Skeletal muscle cell (primary cell): ENCODE measurements at places on chromosomes 13 and 19.

GRCh38 chr13:91122766-91123165 lies 224.7 kb upstream of the MIR17HG start:
- no peak for DNase-seq

DNA sequence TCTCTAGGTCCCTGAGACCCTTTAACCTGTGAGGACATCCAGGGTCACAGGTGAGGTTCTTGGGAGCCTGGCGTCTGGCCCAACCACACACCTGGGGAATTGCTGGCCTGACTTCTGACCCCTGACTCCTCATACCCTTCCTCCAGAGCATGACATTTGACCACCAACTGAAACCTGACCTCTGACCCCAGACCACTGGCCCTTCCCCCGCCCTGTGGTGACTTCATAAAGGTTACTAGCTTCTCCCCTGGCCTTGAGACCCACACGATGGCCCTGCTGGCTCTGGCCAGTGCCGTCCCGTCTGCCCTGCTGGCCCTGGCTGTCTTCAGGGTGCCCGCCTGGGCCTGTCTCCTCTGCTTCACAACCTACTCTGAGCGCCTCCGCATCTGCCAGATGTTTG lies at the start of gene SPACA6:
Gene SPACA6 (plus strand): TSS at position 71 of the 400 bp plus-strand sequence. CDS start 197 bp downstream, at position 268.
- no peak for DNase-seq

- no peak for DNase-seq
Observed at GRCh38 chr13:21202767-21203531, 26.5 kb downstream of the MRPL57 start.

DNA sequence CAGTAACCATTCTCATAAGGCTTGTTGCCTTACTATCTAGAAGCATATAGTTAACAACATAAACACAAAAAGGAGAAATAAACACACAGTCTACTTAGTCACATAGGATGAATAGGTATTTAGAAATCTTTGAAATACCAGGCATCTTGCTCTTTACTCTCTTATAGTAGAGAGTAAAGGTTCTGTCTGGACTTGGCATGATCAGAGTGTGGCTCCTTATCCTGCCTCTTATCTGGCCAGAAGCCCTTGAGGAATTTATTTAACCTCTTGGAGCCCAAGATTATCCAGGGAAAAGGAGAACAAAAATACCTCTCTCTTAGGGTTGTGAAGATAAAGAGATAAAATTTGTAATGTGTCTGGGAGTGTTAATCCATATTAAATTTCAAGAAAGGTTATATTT lies 100.2 kb upstream of the MBNL2 start:
- no peak for DNase-seq

DNA sequence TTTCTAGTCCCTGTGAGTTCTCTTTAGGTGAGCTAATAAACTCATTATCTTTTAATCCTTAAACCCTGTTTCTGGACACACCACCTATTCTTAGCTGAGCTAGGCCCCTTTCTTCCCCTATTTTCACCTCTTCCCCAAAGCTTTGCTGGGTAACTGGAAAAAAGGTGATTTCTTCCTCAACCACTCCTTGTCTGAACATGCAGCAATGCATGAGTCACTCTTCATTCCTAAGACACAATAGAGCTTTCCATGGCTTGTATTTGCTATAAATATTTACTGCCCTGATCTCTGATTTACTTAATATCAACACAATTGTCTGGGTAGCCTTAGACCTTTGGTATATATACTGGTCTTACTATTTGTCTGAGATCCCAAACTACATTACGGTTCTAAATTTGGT lies 370.9 kb downstream of the KLF5 start:
- no peak for DNase-seq

GRCh38 chr19:5832061-5832460 lies 7.4 kb downstream of the FUT6 start:
- no peak for DNase-seq

DNA sequence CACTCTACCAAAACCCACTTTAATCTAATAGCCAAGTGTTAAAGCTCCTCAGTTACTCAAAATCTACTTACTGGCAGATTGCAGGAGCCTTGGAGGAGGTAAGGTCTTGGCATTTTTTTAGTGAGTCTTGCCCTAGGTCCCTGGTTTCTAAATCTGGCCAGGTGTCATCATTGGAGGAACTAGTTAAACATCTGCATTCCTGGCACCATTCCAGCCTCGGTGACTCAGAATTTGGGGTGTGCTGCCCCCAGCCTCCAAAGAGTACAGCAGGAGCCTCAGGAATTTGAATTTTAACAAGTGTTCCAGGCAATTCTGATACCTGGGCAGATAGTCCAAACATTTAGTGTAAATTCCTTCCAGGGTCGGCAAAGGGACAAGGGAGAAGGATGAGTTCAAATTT lies 37.4 kb downstream of the KLF5 start:
- no peak for DNase-seq

DNA sequence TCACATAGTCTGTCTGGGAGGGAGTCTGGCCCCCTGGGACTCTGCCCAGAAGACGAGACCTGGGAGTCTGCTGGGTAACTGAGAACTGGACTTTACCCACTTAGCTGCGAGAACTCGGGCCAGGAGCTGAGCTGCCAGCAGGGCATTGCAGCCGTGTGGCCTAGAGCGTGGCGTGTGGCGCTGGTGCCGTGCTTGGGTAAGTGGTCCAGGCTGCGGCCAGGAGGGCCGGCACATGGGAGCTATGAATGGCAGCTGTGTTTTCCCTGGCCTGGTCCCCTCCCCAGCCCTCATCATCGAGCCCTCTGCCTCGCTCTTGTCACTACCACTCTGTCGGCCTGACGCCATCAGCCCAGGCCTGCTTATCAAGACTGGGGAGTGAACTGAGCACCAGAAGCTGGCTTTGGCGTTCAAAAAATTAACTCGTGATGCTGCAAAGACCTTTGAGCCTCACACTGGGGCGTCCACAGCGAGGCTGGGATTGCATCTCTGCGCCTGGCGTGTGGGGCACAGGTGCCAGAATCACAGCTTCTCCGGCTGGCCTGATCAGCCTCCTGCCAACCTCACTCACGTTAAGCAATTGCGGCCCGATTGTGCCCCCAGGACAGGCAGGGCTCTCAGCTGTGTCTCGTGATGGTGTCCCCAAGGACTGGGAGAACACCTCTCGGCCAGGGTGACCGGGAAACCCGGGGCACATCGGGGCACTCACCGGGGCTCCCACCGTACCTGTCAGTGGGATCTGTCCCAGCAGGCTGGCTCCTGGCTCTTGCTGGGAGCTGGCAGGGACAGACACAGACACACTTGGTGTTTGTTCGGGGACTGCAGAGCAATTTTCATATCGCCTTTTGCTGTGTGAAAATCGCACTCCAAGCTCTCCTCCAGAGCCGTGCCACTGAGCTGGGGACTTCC lies 85.9 kb downstream of the KDM4B start:
- no peak for DNase-seq

DNA sequence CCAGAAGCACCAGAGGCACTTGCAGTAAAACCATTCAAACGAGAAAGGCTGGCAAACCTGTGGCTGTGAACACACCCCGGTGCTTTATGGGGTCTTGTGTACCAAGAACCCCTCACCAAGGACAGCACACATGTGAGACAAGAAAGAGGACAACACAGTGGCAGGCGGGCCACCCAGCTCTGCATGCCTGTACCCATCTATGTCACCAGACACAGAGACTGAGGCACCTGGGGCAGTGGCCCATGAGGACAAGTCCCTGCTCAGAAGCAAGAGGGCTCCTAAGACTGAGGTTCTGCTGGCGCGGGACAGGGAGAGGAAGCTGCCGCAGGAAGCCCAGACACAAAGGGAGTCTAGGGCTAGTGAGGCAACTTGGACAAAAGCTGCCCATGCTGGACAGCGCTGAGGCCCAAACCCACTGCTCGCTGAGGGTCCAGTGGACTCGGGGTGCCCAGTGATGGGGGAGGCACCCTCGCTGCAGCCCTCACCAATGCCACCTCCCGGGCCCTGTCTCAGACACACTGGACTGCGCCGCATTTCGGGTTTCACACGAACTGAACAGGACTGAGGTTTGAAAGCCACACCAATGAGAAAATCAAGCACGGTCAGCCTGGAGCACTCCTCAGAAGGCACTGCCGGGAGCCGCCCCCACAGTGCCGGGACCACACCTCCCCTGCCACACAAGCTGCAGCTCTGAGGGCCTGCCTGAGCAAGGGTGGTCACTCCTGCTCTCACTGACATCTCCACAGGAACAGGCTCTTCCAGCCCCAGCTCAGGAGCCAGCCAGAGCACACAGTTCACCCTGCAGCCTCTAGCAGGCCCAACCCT lies 232.7 kb downstream of the TUBA3C start:
- DNase-seq, result no peak

- DNase-seq, result no peak
Observed at GRCh38 chr13:99327126-99327525, 19.9 kb upstream of the GPR183 start.

GRCh38 chr13:35909837-35910540 lies 221.2 kb downstream of the DCLK1 start:
- DNase-seq, result no peak

- no peak for DNase-seq
Observed at GRCh38 chr13:26017932-26018665, 33.7 kb downstream of the SHISA2 start.

DNA sequence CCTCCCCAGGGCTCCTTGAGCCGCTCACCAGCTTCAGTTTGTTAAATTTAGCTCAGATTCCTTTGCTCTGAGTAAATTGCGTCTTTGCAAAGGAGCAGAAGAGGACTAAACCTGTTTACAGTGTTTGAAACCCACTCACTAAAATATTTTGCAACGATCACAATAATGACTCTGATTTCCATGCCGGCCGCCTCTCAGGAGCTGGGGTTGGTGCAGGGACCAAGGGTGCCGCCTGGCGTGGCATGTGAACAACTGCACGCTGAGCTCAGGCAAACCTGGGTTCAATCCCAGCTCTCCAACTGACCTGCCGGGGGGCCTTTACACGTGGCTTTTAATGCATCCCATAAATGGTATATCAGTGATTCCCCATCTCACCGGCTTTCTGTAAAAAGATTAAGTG lies 68.7 kb upstream of the CACNA1A start:
- DNase-seq, result no peak

GRCh38 chr19:39934584-39935363 lies at the start of gene FCGBP:
Gene FCGBP (minus strand): TSS chr19:39934634.
- no peak for DNase-seq

GRCh38 chr13:33684874-33685273 lies 133.1 kb upstream of the RFC3 start:
- no peak for DNase-seq

DNA sequence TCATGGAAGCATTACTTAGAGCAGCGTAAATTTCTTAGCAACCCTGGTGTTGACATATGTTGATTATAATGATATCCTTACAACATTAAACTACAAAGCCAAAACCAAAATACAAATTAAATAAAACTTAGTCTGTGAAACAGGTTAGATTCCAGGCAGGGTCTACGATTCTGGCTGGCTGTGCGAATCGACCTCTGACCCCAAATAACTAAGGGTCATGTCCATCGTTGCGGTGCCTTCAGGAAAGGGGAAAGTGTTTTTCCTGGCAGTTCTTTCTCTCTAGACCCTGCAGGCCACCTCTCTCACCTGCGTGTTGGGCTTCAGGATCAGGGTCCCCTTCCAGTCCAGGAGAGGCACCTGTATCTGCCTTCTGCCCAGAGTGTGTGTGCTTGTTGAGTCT lies 66.2 kb downstream of the ATP11A start:
- no peak for DNase-seq

GRCh38 chr19:13026462-13027370 lies 31.4 kb downstream of the NFIX start:
- DNase-seq, result no peak
